Amygdala (tissue), 56 donors: ENCODE measurements at places on chromosomes 5 and 9.

DNA sequence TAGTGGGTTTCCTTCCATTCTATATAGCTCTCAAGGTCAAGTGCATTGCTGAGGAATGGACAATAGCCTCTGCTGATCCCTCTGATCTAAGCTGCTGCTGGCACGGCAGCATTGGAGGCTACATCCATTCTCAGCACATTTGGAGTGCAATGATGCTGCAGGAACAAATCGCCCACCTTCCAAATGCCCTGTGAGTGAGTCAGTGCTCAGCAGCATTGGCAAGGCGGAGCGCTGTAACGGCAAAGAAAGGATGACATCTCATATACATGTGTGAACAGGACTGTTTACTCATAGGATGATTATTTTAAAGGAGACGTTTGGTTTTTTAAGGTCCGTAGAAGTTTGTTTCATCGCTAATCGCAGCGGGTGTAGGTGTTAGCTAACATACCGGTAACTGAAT is 408.7 kb downstream of the ARHGEF28 start:
- DNase-seq = peak; percentile 41

- DNase-seq = no peak
These were observed 30.0 kb downstream of the RAPGEF1 start for GRCh38 chr9:131709771-131710431.

DNA sequence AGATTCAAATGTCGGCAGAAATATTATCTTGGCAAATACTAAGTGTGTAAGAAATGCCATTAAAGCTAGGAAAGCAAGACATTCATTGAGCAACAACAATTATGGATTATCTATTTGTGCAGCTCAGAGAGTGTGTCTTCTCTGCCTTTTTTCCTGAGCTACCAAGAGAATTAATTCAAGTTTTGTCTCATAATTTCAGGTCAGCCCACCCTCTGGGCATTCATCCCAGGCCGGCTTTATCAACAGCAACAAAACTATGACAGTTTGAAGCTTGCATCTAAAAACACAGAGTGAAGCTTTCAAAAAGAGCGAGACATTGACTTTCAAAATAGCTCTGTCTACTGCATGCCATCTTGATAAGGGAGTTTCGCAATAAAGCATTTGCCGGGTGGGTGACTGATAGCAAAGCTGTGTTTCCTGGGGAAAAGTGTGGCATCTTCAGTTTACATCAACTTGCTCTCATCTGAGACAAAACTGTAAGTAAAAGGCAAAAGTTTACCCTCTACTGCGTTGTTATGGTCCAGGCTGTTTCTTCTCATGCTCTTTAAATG is 182.4 kb downstream of the IRX1 start:
- no peak for DNase-seq

DNA sequence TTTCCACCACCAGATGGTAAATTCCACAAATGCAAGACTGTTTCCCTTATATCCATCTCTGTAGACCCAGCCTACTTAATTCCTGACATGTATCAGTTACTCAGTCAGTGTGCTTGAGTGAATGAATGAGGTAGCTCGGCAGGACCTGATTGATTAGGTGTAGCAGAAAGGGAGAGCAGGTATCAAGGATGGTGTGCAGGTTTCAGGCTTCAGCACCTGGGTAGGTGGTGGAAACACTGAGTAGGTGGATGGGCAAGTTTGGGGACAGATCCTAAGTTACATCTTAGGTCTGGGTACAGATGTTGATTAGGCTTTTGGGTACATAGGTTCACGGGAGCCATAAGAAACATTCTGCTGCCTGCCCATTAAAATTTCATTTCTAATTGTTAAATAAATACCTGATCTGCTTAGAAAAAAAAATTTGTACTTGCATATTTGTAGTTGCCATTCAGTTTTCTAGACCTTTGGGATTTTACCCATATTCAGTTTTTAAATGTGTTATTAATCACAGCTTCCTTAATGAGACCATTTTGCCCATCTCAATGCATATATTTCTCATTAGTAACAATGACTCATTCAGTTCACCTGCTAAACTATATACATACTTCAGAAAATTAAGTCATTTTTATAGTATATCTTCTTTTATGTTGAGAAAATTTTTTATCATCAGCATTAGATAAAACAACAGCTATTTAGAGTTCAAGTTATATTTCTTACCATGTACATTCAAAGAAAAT is 111.8 kb downstream of the INIP start:
- DNase-seq = no peak

GRCh38 chr5:167861129-167861927 is 430.1 kb upstream of the WWC1 start:
- DNase-seq = no peak
